ENCODE measurements at places on chromosomes 16 and 17.

DNA sequence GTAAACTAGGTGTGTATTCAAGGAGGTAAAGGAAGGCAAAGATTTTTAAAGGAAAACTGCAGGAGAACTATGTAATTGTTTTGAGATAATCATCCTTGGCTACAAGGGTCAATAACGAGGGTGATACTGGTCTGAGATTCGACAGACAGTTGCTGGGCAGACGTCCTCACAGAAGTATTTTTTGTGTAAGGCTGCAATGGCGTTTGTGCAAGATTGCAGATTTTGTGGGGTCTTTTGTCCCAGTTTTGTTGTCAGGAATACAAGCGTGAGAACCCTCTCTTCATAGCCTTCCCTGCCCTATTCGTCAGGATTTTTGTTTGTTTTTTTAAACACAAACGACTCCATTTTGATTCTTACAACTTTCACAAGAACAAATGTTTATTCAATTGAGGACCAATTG, 57.5 kb downstream of the GPR139 start:
- no peak for DNase-seq

DNA sequence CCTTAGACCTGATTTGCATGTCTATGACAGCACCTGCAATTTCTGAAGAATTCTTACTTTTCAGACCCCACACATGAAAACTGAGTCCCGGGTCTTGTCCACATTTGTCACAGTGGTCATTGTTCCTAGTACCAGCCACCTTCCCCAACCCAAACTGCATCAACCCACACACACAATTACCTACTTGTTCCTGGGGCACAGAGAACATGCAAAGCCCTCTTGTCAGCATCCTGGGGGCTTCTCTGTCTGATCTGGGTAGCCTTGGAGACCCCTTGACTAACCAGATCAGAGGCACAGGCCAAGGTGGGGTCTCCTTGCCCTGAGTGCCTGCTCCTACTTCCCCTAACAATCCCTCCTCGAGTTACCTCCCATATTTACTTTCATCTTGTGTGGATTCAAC, 36.7 kb upstream of the PIK3R6 start:
- no peak for DNase-seq

DNA sequence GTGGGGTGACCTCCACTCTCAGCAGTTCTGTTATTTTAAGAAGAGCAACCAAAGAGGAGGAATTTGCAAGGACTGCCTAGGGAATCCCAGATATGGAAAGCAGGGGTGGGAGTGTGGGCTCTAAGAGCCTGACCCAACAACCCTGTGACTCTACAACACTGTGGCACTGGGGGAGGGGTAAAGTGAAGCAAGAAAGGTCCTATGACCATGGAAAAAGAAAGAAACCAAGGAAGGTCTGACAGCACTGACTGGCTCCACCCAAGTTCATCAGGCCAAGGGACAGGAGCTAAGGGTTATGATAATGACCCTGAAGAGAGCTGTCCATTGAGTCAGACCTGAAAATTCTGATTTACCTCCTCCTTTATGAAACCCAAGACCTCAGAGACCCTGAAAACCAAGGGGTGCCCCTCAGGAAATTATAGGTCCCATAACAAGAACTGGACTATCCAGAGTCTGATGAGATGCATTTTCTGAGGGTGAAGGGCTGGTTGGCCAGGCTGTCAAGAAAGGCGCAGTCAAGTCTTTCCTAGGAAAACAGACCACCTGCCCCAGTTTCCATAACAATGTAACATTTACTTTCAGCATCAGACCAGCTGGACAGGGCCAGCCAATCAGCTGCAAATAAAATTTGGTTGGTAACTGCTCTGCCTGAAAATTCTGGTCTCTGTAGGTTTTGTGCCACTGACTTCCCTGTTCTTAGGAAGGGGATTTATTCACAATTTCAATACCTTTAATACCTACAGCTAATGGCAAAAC, 53.8 kb upstream of the MTMR4 start:
- DNase-seq = no peak

DNA sequence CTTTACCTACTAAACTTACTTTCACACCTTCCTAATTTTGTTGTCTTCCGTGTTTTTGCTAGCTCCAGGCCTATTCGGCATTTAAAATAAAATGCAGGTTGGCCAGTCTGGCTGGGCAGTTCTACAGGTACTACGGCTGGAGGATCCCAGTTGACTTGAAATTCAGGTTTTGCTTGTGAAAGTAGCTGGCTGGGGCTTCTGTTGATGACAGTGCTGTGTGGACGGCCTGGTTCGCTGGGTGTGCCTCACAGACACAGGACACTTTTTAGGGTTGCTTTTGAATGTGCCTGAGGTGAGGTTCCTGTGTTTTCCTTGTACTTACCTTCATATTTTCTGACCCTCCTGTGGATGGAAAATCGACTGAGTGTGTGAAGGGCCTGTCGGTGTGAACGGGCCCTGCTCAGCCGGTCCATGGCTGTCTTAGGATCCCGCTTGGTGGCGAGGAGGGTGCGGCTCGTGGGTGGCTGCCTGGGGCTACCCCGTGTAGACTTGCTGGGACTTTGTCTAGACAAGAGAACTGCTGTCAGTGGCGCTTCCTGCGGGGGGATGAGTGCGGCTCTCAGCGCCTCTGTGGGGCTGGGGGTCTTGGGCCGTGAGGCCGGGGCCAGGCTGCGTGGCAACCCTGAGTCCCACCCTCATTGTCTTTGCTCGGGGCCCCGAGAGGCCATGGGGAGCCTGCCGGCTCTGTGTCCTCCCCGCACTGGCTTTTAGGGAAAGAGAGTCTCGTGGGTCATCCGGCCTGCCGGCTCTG, 18.7 kb upstream of the ZNF750 start:
- no peak for DNase-seq

GRCh38 chr16:80233097-80233835, 307.5 kb upstream of the DYNLRB2 start:
- DNase-seq = no peak

DNA sequence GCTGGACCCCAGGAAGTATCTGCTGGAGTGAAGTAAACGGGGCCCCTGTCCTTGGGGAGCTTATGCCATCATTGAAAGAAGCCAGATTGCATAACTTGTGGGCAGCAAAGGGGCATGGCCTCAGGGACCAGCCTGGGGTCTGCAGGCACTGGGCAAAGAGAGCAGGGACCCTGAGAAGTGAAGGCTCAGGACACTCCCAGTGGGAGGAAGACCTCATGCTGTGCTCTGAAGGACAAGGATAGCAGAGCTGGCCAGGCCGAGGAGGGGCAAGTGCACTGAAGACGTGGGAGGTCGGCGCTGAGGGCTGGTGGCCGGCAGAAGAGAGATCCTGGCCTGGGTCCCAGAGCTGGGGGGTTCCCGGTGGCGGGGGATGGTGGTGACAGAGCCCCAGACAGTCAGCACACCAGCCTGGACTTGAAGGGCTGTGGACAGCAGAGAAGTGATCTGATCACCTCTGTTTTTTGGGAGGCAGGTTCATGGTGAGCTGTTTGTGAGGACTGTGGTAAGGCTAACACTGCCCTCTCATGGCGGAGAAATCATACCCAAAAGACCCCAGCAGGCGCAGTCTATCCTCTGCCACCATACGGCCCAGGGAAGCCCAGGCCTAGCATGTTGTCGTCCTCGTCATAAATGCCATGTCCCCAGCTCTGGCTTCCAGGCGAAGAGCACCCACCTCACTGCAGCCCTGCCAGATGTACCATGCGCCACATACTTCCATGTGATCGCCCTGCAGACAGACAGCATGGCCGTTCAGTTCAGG, 7.1 kb upstream of the CNP start:
- no peak for DNase-seq

- no peak for DNase-seq
These were observed 31.4 kb upstream of the ZNF750 start for GRCh38 chr17:82871056-82871775.

DNA sequence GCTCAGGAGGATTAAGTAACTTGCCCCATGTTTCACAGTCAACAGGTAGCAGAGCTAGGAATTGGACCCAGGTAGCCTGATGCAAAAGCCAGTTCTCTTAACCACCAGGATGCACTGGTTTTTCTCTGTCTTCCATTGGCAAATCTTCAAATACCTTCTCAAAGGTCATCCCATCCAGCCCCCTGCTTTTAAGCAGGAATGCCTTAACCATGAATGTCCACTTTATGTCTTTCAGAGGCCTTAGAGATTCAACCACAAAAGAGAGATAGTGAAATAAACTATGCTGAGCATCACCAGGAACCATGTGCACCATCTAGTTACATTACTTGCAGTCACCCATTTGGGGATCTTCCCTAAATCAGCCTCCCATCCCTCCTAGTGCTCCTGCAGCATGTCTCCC, 94.3 kb downstream of the C17orf67 start:
- DNase-seq = no peak

GRCh38 chr17:37823996-37824395, 79.1 kb upstream of the HNF1B start:
- DNase-seq = no peak

DNA sequence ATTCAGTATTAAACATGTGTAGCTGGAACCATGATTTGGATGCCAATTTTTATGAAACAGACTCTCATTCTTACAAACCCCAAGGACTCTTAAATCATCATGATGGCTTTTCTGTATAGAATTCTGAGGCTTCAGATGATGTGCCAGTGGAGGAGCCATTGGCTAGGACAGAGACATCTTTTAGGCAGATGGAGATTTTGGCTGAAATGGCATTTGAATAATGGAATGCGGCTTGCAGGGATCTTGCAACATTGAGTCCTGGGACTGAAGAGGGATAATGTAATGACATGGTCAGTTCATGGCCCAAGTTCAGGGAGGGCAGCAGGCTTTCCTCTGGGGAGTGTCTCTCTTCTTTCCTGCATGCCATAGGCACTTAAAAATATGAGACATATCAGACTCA, 172.4 kb downstream of the ABCA8 start:
- no peak for DNase-seq

- no peak for DNase-seq
These were observed 182.9 kb downstream of the SHISA9 start for GRCh38 chr16:13084331-13084730.

GRCh38 chr17:34996422-34997285, 16.3 kb downstream of the LIG3 start:
- DNase-seq = no peak

DNA sequence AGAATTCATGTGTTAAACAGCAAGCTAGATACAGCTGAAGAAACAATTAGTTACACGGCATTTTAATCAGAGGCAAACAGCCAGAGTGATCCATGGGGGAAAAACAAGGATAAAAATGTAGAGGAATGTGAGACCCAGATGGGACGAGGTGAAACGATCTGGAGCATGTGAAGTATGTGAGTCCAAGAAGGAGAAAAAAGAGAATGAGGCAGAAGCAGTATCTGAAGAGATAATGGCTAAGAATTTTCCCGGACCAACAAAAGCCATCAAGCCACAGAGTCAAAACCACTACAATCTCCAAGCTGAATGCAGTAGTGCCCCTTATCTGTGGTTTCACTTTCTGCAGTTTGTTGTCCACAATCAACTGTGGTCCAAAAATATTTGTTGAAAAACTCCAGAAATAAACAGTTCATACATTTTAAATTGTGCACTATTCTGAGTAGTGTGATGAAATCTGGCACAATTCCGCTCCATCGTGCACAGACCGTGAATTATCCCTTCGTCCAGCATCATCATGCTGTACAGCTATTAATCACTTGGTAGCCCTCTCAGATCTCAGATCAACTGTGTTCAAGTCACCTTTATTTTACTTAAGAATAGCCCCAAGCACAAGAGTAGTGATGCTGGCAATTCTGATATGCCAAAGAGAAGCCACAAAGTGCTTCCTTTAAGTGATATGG, 18.8 kb downstream of the MYH10 start:
- no peak for DNase-seq

- no peak for DNase-seq
These were observed 7.1 kb downstream of the NTN1 start for GRCh38 chr17:9028202-9028987.

- DNase-seq = no peak
These were observed 26.7 kb downstream of the VAC14 start for GRCh38 chr16:70774261-70774660.

DNA sequence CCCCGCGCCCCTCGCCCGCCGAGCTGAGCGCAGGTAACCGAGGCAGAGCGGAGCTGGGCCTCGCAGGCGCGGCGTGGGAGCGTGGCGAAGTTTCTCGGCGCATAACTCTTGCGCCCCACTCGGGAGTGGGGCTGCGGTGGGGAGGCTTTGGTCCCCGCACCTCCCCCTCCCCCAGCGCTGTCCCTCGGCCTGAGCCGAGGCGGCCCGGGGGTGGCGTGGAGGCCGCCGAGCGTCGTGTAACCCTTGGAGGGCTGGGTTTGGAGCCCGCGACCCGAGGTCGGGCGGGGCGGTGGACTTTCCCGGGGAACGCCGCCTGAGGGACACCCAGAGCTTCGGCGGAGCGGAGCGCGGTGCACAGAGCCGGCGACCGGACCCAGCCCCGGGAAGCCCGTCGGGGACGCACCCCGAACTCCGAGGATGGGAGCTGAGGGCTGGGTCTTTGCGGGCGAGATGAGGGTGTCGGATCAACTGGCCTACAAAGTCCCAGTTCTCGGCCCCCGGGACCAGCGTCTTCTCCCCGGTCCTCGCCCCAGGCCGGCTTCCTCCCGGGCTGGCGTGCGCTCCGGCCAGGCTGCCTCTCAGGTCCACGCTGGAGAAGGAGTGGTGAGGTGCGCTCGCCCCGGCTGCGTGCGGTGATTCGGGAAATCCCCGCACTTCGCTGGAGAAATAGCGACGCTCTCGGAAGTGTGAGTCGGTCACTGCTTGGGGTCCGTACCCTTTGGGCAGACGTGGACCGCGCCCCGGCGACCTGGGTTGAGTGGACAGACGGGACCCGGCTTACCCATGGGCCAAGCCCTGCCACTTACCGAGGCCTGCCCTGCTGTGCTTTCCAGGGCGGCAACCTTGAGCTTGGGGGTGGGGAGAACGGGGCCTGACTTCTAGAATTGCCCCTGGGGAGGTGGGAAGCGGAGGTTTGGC, 168.4 kb downstream of the RAB11FIP4 start:
- no peak for DNase-seq

DNA sequence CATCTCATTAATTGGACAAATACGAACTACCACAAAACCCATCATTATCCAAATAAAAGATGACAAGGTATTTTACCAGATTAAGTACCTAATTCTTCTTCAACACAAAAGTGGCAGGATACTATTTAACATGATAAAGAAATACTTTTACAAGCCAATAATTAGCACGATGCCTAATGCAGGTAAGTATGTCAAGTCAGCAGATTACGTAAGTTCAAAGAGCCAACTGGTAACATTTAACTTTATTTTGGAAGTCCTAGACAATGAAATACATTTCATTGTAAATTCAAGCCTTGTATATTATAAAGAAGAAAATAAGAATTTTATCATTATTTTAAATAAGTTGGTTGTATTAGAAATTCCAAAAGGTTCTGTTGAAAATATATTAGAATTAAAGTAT, 535.3 kb upstream of the SOX9 start:
- no peak for DNase-seq

GRCh38 chr17:16491703-16492612, at the start of gene LRRC75A:
TSS of gene LRRC75A (minus strand) at chr17:16492193. CDS start at chr17:16491990, 203 bp downstream.
- DNase-seq = no peak

DNA sequence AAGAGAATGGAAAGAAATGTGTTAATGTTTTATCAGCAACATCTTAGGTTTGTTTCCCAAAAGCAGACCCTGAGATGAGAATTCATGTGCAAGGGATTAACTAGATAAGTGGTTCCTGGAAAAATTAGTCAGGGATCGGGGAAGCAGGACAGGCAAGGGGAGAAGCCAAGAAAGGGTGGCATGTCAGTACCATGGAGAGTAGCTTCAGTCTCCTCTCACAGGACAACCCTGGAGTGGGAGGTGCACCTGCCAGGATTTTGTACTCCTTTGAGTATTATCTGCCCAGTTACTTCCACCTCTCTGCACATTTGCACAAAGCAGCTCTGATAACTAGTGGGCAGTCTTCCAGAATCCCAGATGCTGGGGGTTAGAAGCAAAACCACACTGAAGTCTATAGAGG, 117.0 kb downstream of the RGS9 start:
- DNase-seq = no peak
